ENCODE measurements at places on chromosomes 3 and 15.
A peak's percentile ranks its signal among the peaks of the same experiment; 100 is the strongest.

DNA sequence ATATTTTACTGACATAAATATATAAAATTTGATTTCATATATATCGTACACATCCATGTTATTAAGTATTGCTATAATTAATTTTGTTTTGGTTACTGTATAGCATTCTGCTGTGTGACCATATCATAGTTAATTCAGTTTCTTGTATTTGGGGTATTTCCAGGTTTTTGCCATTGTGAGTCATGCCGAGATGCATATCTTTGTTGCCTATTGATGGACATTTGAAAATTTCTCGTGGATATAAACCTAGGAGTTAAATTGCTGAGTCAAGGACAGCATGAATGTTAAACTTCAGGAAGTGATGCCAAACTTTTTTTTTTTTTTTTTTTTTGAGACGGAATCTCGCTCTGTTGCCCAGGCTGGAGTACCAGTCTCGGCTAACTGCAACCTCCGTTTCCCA lies 33.7 kb upstream of the GPR171 start:
- no peak for DNase-seq

DNA sequence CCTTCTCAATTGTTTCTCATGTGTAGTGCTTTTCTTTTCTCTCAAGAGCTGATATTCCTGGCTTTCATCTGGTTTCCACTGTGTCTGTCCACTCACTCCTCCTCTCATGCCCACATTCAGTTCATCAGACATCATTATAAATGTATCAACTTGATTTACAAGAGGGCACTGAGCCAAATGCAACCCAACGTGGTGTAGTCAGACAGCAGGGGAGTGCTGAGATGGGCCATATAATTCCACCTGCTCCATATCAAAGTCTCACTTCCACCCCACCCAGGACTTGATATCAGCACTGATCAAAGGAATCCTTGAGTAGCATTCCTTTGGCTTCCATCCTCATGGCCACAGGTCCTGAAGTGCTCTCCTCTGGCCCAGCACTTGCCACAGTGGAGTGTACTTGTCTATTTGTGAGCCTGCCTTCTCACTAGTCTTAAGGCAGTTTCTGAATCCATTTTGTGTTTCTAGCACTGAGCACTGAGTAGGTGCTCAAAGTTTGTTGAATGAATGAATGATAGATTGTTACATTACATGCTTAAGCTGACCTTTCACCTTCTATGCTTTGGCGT lies 252.8 kb downstream of the CLSTN2 start:
- DNase-seq = no peak

GRCh38 chr3:37545479-37545878 lies 316.2 kb upstream of the CTDSPL start:
- no peak for DNase-seq

DNA sequence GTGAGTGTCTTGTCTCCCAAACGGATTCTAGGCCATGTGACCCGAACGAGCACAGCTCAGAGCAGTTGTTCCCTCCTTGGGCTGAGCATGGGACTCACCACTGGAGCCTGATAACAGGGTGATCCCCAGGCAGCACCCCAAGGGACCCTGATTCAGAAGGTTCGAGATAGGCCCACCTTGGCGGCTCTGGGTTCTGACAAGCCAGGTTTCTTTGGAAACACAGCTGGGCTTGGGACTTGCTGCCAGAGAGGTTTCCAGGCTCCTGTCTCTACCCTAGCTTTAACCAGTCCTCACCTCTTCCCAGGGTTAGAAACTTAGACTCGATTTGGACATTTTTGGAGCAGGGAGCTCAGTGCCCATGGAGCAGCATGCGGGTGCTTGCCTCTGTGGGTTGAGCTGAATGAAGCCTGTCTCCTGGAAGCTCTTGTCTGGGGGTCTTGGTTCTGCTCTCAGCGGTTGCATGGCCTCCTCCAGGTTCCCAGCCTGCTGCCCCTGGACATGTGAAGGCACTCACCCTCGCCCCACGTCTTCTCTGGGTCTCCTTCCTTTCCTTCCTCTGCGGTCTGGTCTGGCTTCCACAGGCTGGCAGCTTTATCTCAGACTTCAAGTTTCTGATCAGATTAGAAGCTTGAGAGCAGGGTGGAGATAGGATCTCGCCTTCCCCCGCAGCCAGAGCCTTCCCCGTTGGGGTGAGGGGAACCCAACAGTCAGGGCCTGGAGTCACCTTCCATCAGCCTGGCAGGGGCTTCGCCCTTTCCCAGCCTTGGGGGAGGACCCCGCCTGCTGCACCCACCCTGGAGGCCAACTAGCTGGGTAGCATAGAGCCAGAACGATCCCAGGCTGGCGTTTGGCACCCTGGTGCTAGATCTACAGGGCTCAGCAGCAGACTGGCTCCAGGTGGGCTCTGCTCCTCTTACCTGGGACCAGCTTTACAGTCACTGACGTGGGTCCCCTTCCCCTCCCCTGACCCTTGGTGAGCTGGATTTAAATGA lies 21.0 kb downstream of the PAQR5 start:
- no peak for DNase-seq

DNA sequence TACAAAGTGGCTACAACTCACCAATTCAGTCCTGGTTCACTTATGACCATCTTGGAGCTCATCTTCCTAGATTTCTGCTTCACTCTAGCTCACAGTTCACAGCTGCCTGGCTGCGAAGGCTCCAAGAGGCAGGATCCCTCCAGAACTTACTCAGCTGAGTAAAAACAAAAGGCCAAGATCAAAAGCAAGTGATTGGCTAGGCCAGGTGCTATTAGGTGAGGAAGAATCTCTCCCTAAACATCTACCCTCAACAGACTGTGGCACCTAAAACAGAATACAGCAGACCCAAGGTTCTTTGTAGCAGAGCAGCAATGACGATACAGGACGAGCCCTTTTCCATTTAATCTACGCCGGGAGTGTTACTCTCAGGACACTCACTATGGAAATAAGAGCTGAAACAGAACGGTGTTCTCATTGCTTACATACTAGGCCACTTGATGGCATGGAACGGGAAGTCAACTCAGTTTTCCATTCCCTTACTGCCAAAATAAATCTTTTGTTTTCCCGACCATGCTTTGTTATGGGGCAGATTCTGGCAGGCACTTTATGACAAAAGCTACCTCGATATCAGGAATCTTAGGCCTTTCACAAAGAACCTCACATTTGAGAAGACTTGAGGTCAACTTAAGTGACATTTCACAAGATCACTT lies 901 bp downstream of the ICE2 start:
- no peak for DNase-seq

GRCh38 chr3:134753999-134754742 lies 40.9 kb upstream of the EPHB1 start:
- DNase-seq = no peak

DNA sequence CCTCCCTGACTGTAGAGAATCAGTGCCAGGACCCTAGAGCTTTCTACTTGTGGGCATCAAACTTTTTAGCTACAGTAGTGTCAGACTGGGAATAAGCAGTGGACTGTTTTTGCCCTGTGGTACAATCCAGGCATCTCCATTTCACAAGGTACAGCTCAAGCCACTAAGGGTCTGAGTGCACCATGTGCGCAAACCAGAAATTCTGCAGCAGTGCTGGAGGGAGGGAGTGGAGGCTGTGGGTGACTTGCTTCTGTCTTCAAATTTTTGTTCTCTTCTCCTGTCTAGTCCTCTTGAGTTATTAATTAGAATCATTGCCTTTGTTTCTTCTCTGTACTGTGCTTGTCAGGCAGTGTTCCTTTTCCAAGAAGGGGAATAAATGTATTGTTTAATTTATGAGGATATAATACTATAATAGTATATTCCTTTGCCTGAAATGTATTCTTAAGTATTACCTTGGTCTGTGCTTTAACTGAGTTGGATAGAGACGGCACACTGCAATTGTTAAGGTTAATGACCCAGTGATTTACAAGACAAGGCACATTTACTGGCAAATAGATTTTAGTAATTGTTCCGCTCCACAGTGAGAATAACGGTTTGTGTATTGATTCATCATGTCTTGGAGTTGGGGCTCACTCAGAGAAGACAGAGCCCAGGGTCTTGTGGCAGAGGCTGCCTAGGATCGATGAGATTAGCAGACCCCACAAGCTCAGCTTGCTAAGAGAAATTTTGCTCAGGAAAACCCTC lies 390.6 kb upstream of the CFAP20DC start:
- no peak for DNase-seq

GRCh38 chr3:30683769-30684168 lies 77.4 kb downstream of the TGFBR2 start:
- DNase-seq = no peak

DNA sequence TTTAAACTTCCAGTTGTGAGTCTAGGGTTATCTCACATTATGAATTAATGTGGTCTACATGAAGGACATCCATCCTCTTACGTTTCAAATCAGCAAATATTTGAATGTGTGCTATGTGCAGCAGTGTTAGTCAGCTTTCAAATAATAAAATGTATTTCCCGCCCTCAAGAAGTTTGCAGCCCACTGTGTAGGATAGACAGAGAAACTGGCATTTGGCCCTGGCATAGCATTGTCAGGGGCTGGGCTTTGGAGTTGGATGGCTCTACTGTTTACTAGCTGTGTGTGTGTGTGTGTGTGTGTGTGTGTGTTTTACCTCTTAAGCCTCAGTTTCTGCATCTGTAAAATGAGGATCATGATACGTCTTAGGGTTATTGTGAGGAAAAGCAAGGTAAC lies 400.5 kb upstream of the C2CD4B start:
- DNase-seq = no peak

GRCh38 chr15:50758712-50759205 lies 6.7 kb downstream of the SPPL2A start:
- no peak for DNase-seq

DNA sequence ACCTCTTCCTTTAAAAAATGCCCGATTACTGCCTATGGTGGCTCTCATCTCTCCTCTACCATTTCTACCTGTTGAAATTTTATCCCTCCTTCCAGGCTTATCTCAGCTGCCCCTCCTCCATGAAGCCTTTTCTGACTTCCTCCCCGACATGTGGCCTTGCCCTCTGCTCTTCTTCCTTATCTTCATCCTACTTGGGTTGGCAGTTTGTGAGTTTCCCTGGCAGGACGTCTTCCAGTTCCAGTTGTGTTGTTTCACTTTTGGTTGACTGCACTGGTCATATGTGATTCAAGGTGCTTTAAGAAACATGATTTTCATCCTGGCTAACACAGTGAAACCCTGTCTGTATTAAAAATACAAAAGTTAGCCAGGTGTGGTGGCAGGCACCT lies 4.4 kb downstream of the DLL4 start:
- DNase-seq = no peak

- DNase-seq = no peak
Measured at GRCh38 chr15:30979457-30979856, 12.0 kb downstream of the MTMR10 start.

DNA sequence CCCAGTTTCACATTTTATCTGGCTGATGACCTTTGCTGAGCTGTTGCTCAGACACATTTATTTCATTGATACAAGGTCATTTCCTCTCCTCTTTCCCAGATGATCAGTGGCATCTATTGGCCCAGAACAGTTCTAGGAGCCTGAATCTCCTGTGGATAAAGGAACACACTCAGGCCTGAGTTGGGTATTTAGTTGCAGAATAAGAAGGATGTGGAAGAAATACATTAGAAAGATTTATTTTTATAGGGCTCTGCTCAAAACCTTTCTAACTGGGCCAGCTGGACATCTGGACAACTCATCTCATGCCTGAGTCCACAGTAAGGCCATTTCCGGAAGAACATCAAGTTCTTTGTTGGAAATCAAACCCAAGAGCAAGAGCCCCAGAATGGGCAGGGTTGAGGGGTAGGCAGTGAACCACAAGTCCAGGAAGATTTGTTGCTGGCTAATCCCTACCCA lies 19.7 kb upstream of the MFGE8 start:
- no peak for DNase-seq

DNA sequence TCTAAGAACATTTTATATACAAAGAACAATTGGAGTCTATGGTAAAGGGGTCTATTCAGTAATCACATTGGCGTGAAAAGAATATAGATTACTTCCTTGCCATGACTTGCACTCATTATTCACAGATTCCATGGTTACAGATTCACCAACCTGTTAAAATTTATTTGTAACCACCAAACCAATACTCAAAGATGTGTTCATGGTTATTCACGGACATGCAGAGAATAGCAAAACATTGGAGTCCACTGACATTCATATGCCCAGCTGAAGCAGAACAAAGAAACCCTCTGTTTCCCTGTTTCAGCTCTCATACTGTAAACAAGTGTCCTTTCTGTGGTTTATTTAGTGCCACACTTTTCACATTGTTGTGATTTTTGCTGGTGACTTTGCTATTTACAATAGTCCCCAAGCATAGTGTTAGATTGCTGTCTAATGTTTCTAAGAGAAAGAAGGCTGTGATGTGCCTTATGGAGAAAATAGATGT lies 185.8 kb upstream of the TTC14 start:
- no peak for DNase-seq

- no peak for DNase-seq
Measured at GRCh38 chr3:101781166-101781565, 2.2 kb downstream of the NXPE3 start.

DNA sequence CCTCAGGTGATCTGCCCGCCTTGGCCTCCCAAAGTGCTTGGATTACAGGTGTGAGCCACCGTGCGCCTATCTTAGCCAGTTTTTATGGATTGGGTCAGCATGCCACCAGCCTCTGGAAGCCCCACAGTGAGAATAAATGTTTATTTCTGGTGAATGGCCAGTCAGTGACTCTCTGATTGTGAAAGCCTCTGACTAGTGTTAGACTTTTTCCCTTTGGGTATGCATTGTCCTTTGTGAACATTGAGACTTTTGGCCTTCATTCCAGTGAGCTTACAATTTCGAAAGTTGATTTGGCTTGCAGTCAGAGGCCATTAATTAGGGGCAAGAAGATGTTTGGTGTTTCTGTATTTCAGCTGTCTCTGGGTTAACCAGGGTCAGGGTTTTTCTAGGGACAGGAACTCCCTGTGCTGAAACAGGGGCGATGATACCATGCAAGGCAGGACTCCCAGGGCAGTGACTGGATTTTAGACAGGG lies 274.5 kb upstream of the C2CD4B start:
- peak; percentile 31 for DNase-seq

GRCh38 chr3:7787871-7788828 lies 713.5 kb upstream of the LMCD1 start:
- DNase-seq = no peak
